ENCODE measurements at places on chromosomes 6 and 20.

- no peak for DNase-seq
Measured at GRCh38 chr6:129130106-129130505, 247.2 kb downstream of the LAMA2 start.

GRCh38 chr20:38833154-38833856 is 27.8 kb downstream of the PPP1R16B start:
- DNase-seq = no peak

- DNase-seq = no peak
Measured at GRCh38 chr6:135604035-135604860, 106.7 kb upstream of the AHI1 start.

- DNase-seq = no peak
Measured at GRCh38 chr6:160971171-160971570, 20.4 kb upstream of the MAP3K4 start.

DNA sequence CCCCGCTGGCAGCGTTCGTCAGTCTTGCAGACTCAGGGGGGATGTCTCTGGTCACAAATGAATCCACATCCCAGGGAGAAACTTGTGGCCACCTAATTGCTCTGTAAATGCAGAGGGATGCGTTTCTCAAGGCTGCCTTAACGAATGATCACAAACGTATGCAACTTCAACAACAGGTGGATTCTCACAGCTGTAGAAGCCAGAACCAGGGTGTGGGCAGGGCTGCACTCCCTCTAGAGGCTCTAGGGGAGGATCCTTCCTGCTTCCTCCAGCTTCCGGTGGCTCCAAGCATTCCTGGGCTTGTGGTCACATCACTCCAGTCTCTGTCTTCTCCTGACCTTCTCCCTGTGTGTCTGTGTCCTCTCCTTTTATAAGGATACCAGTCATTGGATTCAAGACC is 3.3 kb upstream of the TAF4 start:
- no peak for DNase-seq

DNA sequence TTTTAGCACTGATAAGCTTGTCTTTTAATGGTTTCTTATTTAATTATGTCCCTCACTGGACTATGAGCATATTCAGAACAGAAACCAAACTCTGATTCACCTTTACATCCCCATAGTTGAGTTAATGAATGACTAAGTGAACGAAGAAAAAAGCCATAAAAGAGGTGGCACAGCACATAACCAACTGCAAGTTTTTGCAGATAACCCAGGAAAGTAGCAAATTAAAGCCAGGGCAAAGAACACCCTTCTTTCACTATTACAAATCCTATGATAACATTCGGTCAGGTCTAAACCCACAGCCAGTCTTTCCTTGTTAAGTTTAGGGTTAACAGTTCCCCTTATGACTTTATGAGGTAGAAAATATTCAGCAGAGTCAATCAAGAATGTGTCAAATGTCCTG is 102.7 kb downstream of the RIN2 start:
- peak; percentile 24 for DNase-seq

Measured in HuH-7.5 (cell line).